ENCODE measurements at places on chromosomes 11 and 22.

DNA sequence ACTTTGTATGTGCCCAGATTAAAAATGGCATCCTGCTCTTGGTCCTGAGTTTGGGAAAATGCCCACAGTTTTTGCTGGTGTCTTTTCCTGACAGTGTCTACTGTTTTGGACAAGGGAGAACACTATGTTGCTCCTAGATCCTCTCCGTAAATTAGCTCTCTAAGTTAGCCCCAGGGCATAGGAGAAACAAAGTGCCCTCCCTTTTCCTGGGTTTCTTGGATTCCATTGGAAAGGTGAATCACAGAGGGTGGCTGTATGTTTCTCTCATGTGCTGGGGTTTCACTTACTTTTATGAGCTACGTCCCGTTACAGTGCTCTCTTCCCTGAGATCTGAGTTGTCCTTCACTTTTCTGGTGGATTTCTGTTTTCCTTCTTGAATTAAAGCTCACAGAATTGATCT, 782.8 kb downstream of the CNTN5 start:
- no peak for DNase-seq

DNA sequence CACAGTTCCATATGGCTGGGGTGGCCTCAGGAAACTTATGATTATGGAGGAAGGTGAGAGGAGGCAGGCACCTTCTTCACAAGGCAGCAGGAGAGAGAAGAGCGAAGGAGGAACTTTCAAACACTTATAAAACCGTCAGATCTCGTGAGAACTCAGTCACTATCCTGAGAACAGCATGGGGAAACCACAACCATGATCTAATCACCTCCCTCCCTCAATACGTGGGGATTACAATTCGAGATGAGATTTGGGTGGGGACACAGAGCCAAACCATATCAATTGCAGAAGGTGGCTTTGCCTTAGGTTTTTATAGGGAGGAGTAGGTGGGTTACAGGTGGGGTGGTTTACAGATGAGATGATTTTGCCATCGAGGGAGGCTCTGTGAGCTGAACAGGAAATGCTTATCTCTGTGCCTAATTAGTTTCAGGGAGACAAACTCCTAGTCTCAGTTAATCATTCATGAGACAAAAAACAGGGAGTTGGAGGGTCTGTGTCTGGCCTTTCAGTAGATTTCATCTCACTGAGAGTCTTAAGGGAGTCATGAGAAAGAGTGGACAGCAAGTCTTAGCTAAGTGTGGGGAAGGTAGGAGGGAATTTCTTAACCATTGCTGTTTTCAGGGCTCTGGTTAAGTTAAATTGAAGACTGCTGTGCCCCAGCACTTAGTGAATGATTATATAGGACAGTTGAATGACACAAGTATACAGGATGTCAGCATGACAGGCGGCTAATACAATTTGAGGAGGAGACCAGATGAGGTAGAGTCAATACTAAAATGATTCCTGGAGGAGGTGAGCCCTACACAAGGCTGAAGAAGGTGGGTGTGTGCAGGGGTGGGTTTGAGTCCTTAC, 47.7 kb downstream of the CWC15 start:
- no peak for DNase-seq

DNA sequence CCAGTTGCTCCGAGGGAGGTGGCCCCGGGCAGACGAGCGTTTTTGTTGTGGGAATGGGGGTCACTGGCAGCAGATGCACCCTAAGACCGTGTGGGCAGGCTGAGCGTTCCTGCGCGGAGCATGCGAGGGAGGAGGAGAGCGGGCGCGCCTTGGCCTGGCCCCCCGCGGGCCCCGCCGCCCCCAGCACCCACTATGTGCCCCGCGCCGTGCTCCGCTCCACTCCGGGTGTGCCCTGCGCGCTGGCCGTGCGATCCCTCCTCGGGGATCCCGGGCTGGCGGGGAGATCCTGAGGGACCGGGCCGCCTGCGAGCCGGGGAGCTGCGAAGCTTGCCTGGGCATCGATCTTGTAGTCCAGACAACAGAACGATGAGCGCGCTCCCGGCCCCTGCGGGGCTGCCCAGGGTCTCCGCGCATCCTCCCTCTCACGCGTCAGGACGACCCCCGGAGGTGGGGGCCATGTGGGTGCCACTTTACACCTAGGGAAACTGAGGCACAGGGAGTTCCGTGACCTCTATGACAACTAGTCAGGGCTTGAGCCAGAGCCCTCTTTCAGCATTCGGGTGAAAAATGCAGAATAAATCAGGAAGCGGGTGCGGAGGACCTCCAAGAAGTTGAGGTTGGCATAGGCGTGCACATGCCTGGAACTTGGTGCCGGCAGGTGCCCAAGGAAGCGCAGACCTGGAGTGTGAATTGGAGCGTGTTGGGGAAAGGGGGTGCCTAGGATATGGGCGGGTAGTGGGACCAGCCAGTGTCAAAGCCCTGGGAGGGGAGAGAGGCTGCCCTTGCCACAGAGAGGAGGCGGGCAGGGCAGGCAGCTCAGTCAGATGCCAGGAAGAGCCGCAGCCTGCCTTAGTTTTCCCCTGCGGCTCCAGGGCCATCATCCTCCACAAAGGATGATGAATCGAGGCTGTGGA, 1.3 kb upstream of the KMT5B start:
- DNase-seq: no peak

DNA sequence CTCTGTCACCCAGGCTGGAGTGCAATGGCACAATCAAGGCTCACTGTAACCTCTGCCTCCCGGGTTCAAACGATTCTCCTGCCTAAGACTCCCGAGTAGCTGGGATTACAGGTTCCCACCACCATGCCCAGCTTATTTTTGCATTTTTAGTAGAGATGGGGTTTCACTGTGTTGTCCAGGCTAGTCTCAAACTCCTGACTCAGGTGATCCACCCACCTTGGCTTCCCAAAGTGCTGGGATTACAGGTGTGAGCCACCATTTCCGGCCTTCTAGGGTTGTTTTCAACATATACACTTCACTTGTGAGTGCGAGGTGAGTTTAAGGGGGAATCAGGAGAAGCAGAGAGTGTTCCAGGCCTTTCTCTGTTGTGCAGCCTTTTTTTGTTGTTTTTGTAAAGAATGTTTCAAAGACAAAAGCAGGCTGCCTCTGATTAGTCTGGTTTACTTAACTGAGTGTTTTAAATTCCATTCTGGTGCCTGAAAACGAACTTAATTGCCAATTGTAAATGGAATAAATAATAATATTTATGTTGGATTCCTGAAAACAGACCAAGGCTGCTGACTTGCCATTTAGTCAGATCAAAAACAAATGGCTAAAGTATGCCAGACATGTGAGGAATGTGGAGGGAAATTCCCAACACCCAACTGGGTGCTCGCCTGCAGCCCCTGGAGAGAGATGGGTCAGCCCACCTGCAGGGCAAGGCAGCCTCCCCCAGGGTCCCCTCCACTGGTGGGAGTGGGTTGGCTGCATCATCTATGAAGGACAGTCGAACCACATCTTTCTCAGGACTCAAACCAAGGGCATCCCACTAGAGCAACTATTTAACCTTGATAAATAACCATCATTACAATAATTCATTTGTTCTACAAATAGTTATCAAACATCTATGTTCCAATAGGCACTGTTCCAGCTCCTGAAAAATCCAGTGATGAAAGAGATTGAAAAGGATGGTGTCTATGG, 4.6 kb upstream of the RANGAP1 start:
- no peak for DNase-seq

- DNase-seq: no peak
These were observed 304.4 kb downstream of the AASDHPPT start for GRCh38 chr11:106381895-106382294.

- DNase-seq: no peak
These were observed 2.7 kb downstream of the LRRC56 start for GRCh38 chr11:539971-540481.

DNA sequence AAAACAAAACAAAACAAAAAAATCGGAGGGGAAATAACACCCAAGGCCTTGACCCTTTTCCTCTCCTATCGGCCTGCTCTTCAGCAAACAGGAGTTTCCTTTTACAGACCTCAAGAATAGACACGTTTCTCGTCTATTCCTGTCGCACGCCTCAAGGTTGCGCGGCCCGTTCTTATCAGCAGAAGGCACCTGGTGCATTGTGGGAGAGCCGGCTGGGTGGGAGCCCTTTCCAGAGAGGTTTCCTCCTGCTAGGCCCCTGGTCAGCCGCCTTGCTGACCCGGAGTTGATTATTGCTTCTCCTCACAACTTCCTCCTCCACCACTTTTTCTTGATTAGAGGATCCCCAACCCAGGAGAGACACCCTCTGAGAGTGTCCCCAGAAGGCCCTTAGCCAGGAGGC, 497.3 kb downstream of the MIAT start:
- DNase-seq: no peak

DNA sequence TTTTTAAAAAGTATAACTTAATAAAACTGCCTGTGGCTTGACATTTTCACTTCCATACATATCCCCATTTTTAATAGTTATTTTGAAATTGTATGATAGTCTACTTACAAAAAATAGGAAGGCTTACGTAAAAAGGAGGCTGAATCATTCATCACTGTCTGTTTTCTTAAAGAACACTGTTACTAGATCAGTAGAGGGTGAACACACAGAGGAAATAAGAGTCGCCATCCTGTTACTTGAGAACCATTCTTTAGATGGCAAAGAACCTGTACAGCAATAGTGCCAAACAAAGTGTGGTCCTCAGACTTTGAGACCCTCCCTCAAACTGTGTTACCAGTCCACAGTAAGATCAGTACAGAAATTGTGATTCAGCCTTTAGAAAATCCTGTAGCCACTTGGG, 180.7 kb downstream of the PGR start:
- no peak for DNase-seq

- DNase-seq: no peak
These were observed 40.6 kb downstream of the CADM1 start for GRCh38 chr11:115463606-115464005.

DNA sequence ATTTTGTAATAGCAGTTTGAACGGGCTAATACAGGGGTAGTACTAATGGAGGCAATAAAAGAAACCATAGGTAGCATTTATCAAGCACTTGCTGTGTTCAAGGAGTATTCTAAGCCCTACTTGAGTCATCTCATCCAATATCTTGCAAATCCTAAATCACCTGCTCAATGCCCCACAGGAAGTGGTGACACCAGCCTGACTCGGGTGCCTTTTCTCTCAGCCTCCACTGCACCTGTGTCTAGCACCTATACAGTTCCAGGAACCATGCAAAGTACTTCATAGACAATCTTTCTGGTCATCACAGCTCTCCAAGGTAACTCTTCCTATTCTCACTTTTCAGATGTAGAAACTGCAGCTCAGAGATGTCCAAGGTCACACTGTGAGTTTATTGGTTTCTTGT, 98.0 kb downstream of the PRR5L start:
- DNase-seq: no peak

- no peak for DNase-seq
These were observed 303.0 kb downstream of the ST3GAL4 start for GRCh38 chr11:126658306-126659056.

GRCh38 chr11:13923716-13924650, 38.5 kb upstream of the SPON1 start:
- no peak for DNase-seq

All from stimulated activated CD8-positive, alpha-beta memory T cell treated with anti-CD3 and anti-CD28 coated beads, Interleukin-15, amount 100 ng/mL, for 48 hours (primary cell).